ENCODE measurements at places on chromosomes 1 and 21. TPM values are rescaled to one million over a fixed set of nuclear protein-coding genes. Genes with fewer than 3 reads are reported as not detected.
A peak's percentile ranks its signal among the peaks of the same experiment; 100 is the strongest.

DNA sequence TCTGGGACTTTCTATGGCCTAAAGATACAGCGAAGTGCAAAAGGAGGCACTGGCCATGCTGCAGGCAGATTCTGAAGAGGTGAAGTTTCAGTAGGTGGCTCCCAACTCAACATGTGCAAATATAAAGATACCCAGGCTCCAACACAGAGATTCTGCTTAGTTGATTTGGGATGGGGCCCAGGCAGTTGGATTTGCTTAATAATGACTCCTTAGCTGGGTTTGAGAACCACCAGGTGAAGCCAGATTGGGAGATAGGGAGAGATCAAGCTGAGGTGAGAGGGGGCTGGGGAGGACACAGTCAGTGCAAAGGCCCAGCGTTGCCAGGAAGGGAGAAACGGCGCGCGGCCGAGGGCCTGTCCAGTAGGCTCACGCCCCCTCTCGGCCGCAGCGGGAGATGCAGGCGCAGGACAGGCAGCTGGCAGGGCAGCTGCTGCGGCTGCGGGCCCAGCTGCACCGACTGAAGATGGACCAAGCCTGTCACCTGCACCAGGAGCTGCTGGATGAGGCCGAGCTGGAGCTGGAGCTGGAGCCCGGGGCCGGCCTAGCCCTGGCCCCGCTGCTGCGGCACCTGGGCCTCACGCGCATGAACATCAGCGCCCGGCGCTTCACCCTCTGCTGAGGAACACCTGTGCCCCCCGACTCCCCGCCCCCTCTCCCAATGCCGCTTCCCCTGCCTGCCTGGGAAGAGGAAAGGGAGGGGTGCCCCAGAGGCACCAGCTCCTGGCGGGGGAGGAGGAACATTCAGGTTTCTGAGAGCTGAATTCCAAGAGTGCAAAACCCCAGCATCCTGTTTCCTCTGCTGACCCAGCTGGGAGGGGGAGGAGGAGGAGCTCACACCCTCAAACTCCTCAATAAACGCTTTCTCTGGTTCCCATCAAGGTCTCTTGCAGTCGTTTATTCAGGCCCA lies 1.2 kb downstream of the FAM167B start:
- ATAC-seq: peak; percentile 54

- no peak for ATAC-seq
These were observed 43.6 kb downstream of the ALG6 start for GRCh38 chr1:63411066-63411465.

GRCh38 chr1:187010571-187011309 lies 182.0 kb downstream of the PLA2G4A start:
- no peak for ATAC-seq

GRCh38 chr1:47842228-47842919 lies 154.8 kb downstream of the TRABD2B start:
- no peak for ATAC-seq

DNA sequence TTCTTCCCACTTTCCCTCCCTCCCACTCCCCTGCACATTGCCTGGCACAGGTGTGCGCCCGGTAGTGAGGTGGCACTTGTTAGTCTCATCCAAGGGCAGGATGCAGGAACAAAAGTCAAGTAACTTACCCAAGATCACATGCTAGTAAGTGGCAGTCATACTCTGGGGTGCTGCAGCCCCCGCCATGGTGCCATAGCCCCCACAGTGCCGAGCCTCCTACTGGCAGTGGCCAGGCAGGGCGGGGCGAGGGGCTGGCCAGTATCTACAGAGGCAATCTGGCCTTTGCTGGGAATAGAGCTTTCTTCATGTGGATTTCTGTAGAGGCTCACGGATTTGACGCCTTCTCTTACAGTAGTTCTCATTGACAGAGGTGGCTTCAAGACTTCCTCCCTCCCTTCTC lies 26.9 kb downstream of the H6PD start:
- no peak for ATAC-seq

DNA sequence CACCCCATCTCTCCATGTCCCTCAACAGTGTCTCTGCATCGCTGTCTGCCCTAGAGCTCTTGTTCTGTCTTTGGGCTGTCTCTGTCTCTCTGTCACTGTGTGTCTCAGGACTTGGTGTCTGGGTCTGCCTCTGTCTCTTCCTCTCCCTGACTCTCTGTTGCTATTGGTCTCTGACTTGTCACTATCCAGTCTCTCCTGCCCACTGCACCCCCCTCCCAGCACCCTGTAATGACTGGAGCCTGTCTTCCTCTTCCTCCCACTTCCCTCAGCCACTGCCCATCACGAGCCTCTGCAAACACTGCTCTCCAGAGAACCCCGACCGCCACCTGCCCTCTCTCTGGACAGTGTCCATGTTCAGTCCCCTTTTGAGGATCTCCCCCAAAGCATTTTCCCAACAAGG lies 12.1 kb downstream of the PEAR1 start:
- no peak for ATAC-seq

- ATAC-seq: no peak
These were observed 10.1 kb downstream of the PTGFRN start for GRCh38 chr1:116919802-116920201.

GRCh38 chr1:37794372-37795339 lies 1.0 kb downstream of the MANEAL start:
- ATAC-seq: peak; percentile 42

GRCh38 chr1:93321720-93322119 lies 24.0 kb upstream of the DR1 start:
- no peak for ATAC-seq

- no peak for ATAC-seq
These were observed 117.5 kb downstream of the MACF1 start for GRCh38 chr1:39321979-39322378.

IFNAR2 gene
- 35.4 TPM for total RNA-seq

ADGRL2 gene
- not detected for total RNA-seq
